NCI-H526 (cell line): ENCODE measurements at places on chromosomes 16 and 17.

GRCh38 chr16:89407282-89407924 lies 83.0 kb downstream of the ANKRD11 start:
- no peak for DNase-seq

DNA sequence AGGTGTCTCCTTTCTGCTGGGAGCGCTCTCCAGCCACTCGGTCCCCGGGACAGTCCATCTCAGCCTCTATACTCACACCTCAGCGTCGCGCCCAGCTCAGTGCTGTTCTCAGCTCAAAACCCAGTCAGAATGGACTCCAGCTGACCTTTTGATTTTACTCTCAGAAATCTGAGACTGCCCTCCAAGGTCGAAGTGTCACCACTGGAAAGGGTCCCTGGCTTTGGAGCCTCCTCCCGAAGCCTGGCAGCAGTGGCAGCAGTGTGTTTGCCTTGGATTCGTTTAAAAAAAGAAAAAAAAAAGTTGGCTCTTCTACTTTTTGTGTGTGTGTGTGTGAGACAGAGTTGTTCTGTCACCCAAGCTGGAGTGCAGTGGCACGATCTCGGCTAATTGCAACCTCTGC lies 10.4 kb downstream of the KLHL36 start:
- no peak for DNase-seq

DNA sequence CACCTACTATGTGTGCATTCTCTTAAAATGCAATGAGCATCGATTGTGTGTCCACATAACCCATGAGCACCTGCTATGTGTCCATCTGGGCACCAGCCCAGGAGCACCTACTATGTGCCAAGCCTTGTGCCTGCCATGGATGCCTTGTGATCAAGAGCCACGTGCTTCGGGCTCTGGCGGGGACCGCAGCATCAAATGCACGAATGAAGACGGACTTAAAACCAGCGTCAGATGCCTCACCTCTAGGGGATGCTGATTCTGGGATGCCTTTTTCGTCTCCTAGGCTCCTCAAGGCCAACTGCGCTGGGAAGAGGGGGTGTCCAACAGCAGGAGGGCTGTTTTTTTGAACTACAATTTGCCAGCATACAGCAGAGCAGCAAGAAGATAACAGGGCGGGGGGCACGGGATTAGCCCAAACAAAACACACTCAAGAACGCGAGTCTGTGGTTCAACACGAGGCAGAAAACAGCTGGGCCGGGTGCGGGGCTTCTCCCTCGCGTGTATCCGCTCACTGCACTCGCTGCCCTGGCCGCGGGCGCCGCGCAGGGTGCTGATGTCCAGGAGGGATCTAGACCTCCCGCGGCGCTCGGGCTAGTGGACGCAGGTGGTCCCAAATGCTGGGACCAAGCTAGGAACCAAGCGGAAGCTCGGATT lies 1.2 kb upstream of the GLIS2 start:
- peak; percentile 30 for DNase-seq

- no peak for DNase-seq
These were observed 7.8 kb downstream of the CTF1 start for GRCh38 chr16:30904114-30904780.

- no peak for DNase-seq
These were observed 15.7 kb downstream of the CRLF3 start for GRCh38 chr17:30808785-30809286.

DNA sequence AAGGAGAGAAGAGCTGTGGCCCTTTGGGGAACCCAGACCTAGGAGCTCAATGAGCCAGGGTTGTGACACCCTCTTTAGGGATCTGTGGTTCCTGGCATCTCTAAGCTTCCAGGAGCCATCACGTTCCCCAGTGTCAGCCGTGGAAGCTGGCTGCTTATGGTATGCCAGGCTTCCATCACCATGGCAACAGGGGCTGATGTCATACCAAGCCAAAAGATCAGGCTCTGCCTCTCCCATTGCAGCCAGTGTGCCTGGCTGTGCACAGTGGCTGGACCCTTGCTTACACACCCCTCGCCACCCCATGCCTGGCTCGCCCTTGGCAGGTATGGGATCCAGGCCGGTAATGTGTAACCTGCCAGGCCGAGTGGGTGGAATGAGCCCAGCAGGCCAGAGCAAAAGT lies 91.1 kb downstream of the SSH2 start:
- DNase-seq: peak; percentile 23

DNA sequence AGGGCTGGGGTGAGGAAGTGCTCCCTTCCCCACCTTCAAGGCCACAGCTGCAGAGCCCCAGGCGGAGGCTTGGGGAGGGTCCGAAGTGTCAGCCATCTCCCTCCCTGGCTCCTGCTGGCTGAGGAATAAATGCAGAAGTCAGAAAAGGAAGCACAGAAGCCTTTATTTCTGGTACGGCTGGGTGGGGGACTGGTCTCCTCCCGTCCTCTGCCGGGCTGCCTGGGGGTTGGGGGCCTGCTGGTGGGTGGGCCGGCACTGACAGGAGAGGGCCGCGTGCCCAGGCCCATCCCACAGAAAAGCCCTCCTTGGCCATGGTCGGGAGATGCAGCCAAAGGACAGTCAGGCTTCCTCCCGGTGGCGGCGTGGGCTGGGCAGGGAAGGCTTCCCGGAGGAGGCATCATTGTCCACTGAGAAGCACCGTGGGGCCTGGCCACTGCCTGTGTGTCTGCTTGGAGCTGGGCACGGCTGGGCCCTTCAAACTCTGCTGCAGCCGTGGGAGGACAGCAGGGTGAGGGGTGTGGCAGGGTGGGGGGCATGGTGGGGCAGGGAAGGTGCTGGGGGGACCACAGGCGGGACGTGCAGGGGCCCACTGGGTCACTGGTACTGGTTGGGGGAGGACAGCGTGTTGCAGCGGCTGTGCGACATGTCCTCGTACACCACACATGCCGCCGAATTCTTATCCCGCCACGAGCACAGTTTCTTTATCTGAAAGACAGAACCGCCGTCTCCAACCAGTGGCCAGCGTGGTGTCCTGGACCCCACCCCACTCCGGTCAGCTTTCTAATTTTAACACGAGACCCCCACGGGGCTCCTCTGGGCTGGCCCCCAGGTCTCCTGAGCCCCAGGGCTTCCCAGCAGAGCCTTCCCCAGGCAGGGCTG lies 2.4 kb downstream of the CD7 start:
- DNase-seq: no peak

DNA sequence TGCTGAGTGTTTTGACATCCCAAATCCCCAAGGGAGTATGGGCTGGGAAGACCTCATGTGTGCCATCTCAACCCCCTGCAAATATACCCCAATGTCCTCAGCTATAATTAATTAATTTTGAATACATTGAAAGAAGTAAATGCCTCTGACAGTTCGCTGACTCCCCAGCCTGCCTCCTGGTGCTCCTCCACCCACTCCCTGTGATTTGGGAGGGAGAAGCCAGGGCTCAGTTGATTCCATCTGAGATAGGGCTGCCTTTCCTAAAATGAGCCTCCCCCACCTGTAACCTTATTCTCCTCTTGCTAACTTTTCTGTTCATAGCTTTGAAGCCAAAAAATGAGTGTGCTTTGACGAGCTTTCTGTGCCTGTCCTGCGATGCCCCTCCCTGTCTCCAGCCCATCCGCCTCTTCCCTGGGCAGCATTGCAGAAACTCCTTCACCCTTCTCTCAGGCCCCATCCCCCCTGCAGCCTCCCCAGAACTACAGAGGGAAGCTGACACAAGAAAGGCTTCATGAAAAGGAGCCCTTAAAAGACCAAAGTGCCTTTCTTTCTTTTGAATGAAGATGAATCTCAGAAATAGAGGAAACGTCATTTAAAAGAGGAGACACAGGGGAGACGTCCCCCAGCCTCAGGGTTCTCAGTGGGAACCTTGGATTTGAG lies 70.3 kb downstream of the HLF start:
- no peak for DNase-seq

- DNase-seq: no peak
These were observed 47.6 kb downstream of the SEC14L1 start for GRCh38 chr17:77188084-77189066.

- DNase-seq: peak; percentile 91
These were observed 10.7 kb downstream of the TBX2 start for GRCh38 chr17:61410141-61411010.

DNA sequence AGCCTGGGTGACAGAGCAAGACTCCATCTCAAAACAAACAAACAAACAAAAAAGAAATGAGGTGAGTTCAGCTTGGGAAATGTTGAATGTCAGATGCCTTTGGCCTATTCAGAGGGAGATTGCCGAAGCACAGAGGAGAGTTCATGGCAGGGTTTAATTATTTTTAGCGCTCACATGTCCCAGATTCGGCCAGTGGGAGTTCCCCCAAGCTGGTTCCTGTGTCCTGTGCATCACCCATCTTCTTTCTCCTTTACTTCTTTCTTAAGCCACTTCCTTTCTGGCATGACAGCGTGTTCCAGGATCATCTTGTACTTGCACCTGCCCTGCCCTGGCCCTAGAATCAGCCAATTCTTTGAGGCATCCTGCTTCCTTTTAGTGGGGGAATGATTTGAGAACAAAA lies 9.2 kb downstream of the MPV17L start:
- no peak for DNase-seq

DNA sequence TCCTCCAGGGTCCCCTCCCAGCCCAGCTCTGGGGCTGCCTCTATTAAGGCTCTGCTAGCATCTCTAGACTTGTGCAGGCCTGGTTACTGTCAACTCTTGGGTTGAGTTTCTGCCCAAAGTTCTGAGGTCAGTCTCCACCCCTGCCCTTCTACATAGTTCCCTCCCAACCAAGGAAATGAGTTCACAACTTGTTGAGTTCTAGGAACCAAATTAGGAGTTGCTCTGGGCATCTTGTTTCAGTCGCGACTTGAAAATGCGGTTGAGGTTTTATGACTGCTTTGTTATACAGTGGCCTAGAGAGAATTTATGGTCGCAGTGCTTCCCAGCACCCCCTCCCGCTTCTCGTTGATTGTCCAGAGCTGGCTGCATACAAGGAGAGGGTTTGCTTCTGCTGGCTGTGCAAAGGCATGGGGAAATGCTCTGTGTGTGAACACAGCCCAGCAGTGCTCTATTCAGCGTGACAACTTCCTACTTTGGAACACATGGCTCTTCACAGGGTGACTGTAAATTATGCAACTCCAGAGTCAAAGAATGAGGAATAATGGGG lies 20.2 kb downstream of the GNAO1 start:
- no peak for DNase-seq

GRCh38 chr17:81183316-81183715 lies 17.3 kb upstream of the AATK start:
- no peak for DNase-seq

DNA sequence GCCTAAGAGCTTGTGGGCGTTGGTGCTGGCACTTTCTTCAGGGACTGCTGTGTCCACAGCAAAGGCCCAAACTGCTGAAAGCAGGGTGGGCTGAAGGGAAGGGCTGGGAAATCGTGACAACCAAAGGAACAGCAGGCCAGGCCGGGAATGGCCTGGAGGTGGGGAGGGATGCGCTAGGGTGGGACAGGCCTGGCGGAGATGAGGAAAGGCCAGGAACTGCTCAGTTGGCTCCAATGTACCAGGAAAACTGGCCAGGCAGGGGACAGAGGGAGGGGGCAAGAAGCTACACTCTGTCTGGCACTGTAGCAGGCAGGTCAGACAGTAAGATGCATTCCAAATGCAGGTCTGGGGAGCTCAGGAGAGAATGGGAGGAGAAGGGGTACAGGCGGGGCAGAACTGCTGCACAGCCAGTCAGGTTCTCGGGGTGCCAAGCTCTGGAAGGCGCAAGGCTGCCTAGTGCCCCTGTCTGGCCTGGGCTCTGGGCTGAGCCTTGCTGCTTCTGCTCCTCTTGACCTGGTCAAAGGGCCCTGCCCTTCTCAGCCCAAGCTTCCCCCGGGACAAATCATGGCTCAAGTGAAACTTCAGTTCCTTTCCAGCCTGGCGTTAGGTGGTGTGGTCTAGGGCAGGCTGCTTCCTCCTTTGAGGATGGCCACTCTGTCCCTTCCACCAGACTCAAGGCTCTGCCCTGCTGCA lies 7.3 kb downstream of the PNMT start:
- no peak for DNase-seq

DNA sequence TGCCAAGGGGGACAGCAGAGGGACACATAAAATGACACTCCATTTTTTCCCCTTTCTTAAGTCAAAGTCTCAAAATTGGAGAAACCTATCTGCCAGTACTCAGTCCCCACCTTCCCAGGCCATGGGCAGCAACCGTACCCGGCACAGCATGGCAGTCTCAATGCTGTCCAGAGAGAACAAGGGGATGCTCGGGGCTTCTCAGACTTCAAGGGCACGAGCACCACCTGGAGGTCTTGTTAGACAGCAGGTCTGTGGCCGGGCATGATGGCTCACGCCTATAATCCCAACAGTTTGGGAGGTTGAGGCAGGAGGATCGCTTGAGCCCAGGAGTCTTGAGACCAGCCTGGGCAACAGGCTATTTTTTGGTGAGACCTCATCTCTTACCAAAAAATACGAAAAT lies 3.2 kb downstream of the DNAH17 start:
- peak; percentile 48 for DNase-seq

DNA sequence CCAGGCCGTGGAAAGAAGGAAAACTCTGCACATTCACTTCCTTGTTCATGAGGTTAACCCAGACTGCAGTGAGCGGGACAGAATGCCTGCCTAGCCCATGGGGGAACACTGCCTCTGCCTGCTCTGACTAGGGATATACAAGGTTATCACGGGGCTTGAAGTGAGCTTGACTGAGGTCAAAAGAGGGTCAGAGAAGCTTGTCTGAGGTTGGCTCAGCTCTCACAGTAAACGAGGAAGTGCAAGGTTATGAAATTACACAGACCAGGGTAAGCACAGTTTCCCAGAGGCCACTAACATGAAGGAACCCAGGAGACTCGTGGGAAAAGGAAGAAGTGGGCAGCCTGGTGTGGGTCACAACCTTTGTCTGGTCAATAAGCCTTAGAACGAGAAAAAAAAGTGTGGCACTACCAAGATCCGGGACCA lies 28.7 kb downstream of the HIC1 start:
- no peak for DNase-seq

GRCh38 chr17:64771980-64772844 lies 110.1 kb upstream of the SMURF2 start:
- DNase-seq: no peak

DNA sequence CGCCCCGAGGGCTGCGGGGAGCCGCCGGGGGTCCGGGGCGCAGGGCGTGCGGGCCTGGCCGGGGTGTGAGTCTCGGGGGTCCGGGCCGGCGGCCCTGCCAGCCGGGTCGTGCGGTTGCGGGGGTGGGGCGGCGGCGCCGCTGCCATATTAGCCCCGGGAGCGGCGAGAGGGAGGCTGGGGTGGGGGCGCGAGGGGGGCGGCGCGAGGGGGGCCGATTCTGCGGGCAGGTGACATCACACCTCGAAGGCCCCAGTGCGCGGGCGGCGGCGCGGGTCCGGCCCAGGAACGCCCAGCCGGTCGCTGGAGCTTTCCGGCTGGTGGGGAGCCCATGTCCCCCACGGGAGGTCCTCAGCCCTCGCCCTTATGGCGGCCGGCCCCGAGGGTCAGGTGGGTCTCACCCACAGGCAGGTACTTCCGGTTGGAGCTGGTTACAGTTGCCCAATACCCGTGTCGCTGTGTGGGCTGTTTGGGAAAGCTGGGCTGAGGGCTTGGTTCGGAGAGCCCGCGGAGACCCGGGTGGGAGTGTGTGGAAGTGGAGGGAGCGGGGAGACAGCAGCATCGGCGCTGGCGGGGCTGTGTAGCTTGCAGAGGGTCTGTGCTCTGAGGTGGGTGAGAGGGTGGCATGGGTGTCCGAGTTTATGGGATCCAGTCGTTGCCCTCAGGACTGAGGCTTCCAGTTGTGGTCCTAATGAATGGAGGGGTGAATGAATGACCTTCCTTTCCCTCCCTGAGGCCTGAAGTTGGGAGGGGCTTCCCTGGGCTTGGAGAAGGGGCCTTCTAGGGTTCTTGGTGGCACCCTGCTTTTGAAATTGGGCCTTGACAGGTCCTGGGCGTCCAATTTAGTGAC lies 804 bp downstream of the ATP6V0C start:
- no peak for DNase-seq
